Stimulated activated CD4-positive, alpha-beta T cell treated with anti-CD3 and anti-CD28 coated beads, Interleukin-2, amount 100 ng/mL, for 48 hours (primary cell): ENCODE measurements at places on chromosomes 11 and 22.

- DNase-seq, result no peak
These were observed 74.2 kb downstream of the ALX4 start for GRCh38 chr11:44235765-44236201.

DNA sequence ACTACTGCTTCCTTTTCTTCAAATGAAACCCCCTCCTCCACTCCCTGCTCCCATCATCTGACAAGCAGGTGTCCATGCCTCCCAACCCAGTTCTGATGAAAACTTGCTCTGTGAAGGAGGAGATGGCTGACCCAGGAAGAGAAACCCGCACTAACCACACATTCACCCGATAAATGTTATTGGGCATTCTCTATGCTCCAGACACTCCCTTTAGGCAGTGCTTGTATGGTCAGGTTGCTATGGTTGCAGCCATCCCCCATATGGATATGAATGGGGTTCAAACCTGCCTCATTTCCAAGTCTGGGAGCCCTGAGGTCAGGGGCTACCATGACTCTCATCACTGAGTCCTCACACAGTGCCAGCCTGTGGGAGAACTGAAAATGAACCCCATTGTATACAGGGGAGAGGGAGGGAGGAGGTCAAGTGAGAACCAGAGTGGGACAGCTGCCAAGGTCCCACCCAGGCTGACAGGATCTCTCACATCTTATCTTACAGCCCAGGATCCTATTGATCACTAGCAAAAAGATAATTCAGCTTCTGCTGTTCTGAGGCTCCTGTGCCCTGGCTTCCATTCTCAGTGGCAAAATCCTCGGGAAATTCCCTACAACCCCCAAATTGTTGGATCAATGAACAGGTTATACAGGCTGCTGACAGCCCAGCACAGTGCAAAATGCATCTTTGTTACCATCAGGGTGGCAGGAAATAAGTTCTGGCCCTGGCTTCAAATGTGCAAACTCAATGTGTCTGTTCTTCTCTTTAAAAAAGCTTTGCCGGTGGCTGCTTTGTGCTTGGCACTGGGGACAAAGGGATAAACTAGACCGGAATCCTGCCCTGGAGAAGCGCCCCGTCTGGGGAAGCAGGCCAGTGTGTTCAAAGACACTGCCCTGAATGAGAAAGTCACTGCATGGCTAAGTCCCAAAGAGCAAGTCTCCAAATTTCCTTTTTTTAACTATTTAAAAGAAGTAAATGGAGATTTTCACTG lies 22.7 kb upstream of the ACER3 start:
- no peak for DNase-seq

DNA sequence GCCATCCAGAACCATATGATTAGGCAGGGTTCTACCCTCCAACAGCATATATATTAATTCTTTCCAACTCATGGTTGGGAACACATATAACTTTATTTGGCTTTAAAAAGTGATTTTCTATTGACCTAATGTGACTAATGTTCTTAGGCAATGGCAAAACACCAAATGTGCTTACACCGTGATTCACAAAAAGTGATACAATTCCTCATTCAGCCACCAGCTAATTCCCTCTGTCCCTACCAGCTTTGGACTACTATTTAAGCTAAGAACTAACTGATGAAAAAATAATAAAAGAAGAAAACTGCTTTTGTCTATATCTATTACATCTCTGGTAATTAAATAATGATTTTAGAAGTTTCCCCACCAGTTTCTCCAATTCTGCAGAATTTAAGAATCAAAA lies 4.7 kb downstream of the CTSC start:
- no peak for DNase-seq

DNA sequence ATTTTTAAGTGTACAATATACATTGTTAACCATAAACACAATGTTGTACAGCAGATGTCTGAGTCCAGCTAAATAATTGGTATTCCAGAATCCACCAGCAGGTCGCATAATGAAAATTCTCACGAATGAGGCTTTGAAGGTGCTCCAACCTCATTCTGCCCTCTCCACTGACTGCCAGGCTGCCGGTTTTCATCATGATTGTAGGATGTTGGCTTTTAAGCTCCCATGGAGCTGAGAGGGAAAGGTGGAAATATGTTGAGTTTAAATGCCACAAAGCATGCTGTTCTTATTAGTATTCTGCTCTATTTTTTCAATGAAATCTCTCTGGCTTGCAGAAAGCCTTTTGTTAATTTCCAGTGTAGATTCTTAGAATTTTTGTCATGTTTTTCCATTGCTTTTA lies 337.2 kb upstream of the DDI1 start:
- DNase-seq, result no peak

DNA sequence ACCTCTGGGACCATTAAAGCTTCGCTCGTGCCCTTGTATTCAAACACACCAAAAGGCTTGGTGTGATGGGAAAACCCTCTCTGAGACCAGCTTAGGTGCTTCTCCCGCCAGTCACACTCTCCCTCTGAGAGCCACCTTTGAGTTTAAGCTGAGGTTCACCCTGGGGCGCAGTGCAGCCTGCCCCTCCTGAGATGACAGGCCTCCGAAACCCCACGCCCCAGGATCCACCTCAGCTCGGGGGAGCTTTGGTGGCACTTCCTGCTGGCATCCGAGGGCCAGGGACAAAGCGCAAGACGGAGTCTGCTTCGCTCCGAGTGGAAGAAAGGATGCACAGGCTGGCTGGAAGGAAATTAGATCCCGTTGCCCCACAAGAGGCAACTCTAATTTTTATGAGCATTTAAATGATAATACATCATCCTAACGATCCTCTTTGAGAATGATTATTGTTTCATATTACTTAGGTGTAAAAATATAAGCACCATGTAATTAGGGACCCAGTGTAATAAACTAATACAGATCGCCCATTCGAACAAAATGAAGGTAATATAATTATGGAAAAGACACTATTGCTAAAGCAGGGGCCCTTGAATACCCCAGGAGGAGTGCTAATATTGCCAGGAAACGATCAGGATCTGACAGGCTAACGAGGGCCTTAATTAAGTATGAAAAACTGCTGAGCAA lies 134.7 kb downstream of the CEP164 start:
- DNase-seq, result no peak

DNA sequence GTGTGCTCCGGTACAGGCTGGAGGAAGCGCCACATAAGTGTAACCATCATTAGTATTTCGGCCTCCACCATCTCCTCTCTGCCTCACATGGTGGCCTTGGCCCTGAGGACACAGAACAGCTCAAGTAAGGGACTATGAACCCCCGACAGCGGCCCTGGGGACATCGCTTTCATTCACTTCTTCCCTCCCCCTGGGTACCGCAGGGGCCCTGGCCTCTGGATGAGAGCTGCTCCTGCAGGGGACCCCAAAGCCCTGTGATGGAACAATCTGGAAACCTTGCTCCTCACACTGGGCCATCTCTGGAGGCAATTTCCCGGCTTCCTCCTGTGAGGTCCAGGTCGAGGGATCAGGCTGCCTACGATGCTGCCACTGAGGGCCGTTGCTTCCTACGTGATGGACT lies 565.5 kb downstream of the BRD1 start:
- DNase-seq, result no peak

DNA sequence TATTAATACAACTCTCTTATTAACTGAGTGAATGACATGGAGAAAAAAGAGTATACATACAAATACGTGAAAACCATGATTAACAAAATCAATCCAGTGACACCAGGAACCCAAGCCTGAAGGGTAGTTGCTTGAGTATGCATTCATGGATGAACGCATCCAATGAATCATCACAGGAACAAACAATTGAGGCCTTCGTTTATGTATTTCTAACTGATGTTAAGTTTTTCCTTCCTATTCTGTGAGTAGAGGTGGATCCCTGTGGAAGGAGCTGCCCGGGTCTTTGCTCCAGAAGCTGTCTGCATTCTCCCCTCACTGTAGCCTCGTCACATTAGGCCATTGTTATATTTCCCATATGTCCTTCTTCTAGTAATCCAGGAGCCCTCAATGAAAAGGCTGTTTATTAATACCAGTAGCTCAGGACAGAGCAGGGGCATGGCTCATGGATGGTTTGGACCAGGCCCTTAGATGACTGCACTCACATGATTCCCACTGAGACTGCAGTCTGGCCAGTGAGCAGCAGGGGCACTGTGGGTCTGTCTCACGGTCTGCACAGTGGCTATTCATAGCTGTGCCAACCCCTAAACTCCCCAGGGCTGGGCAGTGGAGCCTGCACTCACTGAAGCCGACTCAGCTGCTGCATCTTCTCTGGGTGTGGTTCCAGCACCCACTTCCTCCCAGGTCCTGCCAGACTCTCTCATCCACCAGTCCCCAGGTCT lies 128.1 kb upstream of the TOP3B start:
- peak; percentile 32 for DNase-seq

GRCh38 chr11:119578521-119579191 lies 150.3 kb downstream of the NECTIN1 start:
- DNase-seq, result no peak

- no peak for DNase-seq
These were observed 32.3 kb downstream of the ACO2 start for GRCh38 chr22:41501209-41501608.

DNA sequence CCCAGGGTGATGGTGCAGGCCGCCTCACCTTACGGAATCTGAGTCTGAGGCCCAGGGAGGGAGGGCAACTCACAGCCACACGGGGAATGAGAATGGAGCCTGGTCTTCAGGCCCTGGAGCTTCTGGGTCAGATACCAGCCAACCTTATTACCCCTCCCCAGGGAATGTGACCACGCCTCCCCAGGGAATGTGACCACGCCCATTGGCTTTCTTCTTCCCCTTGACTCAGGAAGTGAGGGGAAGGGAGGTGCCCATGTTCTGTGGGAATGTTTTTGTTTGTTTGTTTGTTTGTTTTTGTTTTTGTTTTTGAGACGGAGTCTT lies 57.5 kb upstream of the RBFOX2 start:
- DNase-seq, result no peak

GRCh38 chr11:4932751-4933150 lies 8.6 kb upstream of the OR51G1 start:
- no peak for DNase-seq

- DNase-seq, result peak; percentile 49
These were observed 123.3 kb upstream of the CRYBB3 start for GRCh38 chr22:25076336-25076735.

DNA sequence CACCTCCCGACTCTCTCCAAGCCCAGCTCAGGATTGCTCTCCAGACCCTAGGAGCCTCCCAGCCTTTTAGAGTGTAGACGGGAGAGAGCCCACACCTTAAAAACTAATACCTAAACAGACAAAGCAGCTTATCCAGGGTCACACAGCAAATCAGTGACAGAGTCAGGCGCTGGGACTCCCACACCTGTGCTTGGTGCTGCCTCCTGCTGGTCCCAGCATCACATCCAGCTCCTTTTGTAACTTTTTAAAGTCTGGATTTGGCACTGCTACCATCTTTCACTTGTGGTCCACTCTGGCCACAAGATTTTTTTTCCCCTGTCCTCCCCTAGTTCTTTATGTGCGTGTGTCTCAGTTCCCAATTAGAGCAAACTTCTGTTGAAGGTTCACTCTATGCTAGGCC lies 4.7 kb downstream of the ANO1 start:
- DNase-seq, result no peak

DNA sequence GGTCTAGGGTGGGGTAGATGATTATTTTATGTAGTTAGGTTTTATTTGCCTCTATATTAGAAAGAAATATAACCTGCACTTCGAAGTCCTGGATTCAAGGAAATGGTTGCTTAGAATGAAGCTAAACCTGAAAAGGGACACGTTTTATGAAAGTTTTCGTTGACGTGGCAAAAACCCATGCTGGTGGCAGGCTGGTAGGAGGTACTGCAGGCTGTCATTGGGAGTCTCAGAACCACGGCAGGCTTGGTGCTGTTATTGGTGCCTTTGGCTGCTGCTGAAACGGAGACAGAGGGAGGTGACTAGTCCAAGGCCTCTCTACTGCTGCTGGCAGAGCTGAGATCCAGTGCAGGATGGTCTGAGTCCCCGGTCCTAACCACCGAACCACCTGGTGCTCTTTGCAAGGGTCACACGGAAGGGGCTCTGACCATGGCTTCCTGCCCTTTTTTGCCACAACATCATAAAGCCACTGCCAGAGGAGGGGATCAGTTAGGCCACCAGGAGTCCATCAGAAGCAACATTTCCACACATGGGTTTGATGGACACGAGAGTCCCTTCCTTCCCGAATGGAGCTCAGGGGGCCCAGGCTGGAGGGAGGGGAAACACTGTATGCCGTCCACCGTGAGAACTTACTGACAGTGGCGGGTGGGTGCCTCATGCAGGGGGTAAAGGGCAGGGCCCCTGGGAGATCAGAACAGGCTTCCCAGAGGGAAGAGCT lies 13.4 kb downstream of the CSF2RB start:
- DNase-seq, result no peak

GRCh38 chr11:73661035-73661628 lies 14.8 kb downstream of the PLEKHB1 start:
- DNase-seq, result peak; percentile 91

- DNase-seq, result no peak
These were observed 50.9 kb upstream of the PANX1 start for GRCh38 chr11:94077552-94078293.

GRCh38 chr11:117560780-117561530 lies 233.3 kb downstream of the CEP164 start:
- DNase-seq, result no peak

GRCh38 chr11:112963368-112963955 lies 2.2 kb downstream of the NCAM1 start:
- no peak for DNase-seq

GRCh38 chr11:72237112-72237931 lies 6.7 kb downstream of the PHOX2A start:
- DNase-seq, result no peak

- no peak for DNase-seq
These were observed 43.4 kb upstream of the GLYAT start for GRCh38 chr11:58775066-58775708.

DNA sequence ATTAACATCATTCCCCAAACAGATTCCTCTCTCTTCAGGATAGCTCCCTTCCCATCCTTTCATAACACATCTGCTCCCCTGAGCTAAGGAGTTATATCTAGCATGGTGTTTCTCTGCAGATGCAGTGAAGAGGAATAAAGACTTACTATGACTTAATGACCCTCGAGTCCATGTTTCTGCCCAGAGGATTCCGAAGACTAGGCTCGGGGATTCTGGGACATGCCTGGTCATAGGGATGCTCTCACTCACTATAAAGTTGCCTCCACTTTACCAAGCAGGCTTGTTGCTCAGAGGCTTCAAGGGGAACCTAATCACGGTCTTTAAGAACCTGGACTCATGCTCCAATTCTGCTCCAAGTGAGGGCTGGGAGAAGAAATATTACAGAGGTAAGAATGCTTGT lies at the start of gene OR52E4:
Gene OR52E4 (plus strand): TSS at position 301 of the 400 bp plus-strand sequence. CDS start 3,664 bp downstream, outside the sequence.
- DNase-seq, result no peak

DNA sequence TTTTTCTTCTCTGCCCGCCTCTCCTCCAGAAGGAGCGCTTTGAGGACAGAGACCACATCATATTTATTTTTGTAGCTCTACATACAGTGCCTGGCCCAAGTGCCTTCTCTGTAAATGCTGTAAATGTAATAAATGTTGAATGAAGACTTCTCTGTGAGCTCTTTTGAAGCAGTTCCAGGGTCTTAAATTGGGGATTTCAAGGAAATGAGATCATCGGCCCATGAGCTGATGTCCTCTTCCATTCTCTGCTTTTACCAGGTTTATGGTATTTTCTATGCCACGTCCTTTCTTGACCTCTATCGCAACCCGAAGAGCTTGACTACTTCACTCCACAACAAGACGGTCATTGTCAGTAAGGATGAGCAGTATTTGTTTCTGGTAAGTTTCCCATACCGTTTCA lies 165.7 kb upstream of the SORL1-AS1 start:
- no peak for DNase-seq
